ENCODE measurements at places on chromosomes 4 and X. TPM values are rescaled to one million over a fixed set of nuclear protein-coding genes. Genes with fewer than 3 reads are reported as not detected.

DNA sequence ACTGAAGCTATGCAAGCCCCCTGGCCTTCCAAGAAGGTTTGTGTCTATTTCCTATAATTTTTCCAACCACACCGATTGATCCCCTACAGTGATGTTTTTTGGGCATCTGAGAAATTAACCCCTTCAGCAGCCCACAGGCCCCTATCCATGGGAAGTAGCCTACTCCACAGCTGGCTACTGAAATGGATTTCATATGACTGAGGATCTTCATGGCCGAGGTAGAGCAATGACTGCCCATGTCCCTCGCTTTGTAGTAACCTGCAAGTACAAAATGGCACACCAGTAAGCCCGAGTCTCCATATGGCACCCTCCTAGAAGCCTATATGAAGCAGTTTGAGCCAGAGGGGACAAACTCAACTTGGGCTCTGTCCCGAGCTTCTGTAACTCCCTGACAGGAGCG is 36.8 kb downstream of the MAP9 start:
- H3K36me3 ChIP-seq, result no peaks in the 10 kb centered on the region
- H3K27ac ChIP-seq, result no peak overlapping the region
- H3K4me1 ChIP-seq, result no peaks in the 10 kb centered on the region
- H3K27me3 ChIP-seq, result no peaks in the 10 kb centered on the region

C4orf50 gene
- not detected for total RNA-seq

DNA sequence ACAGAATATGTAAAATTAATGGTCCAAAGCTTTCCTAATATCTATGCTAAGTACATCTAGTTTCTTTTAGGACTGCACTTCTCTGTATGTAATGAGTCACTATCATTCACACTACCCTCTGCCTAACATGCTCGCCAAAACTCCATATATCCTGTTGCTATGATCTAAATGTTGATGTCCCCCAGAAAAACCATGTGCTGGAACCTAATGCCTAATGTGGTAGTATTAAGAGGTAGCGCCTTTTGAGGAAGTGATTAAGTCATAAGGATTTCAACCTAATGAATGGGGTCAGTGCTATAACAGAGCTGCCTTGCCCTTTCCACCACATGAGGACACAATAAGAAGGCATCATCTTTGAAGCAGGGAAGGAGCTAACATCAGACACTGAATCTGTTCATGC is 34.9 kb upstream of the NFKB1 start:
- no peak for DNase-seq
- H3K4me3 ChIP-seq, result no peak overlapping the region
- no peaks in the 10 kb centered on the region for H3K36me3 ChIP-seq

DNA sequence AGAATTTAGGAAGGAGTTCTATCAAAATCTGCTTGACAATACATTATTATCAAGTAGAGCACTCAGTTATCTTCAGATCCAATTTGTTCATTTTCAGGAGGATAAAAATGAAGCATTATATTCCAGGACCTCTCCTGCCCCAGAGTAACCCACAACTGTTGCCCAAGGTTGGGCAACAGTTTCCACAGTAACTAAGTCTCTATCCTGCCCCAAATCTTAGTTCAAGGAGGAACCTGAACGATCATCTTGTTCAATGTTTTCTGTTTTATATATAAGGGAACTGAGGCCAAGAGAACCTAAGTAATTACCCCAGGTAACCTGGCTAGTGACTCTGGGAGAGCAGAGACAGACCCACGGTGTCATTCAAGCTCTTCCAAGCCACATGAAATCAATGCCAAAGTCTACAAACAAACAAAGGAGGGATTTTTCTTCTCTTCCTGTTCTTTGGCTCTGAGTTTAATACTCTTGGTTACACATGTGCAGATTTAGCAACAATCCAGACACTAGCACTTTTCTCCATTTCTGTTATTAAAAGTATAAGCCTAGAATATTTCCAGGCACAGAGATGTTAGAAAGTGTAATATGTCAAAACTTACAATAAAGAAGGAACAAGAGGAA is 105.6 kb downstream of the C4orf51 start:
- DNase-seq, result no peak
- H3K27me3 ChIP-seq, result no peaks in the 10 kb centered on the region
- no peaks in the 10 kb centered on the region for H3K36me3 ChIP-seq
- no peak overlapping the region for H3K4me3 ChIP-seq
- no peaks in the 10 kb centered on the region for H3K4me1 ChIP-seq

GRCh38 chr4:152294765-152295164 is 241.1 kb downstream of the FBXW7 start:
- H3K4me1 ChIP-seq, result peaks cover 12% of the 10 kb centered on the region
- H3K36me3 ChIP-seq, result no peaks in the 10 kb centered on the region
- no peak overlapping the region for H3K27ac ChIP-seq
- no peak for DNase-seq
- no peak overlapping the region for H3K4me3 ChIP-seq

PDLIM5 gene
- 99.2 TPM for total RNA-seq

BTK gene
- total RNA-seq, result 6.8 TPM

DNA sequence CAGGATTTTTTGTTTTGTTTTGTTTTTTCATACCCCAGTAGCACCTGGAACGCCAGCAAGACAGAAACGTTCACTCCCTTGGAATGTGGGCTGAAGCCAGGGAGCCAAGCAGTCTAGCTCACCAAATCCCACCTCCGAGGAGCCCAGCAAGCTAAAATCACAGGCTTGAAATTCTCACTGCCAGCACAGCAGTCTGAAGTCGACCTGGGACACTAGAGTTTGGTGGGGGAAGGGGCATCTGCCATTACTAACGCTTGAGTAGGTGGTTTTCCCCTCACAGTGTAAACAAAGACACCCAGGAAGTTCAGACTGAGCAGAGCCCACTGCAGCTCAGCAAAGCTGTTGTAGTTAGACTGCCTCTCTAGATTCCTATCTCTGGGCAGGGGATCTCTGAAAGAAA is 99.6 kb upstream of the FGF16 start:
- no peaks in the 10 kb centered on the region for H3K4me1 ChIP-seq
- H3K27me3 ChIP-seq, result no peaks in the 10 kb centered on the region
- no peak for DNase-seq
- H3K36me3 ChIP-seq, result no peaks in the 10 kb centered on the region
- no peak overlapping the region for H3K27ac ChIP-seq

DNA sequence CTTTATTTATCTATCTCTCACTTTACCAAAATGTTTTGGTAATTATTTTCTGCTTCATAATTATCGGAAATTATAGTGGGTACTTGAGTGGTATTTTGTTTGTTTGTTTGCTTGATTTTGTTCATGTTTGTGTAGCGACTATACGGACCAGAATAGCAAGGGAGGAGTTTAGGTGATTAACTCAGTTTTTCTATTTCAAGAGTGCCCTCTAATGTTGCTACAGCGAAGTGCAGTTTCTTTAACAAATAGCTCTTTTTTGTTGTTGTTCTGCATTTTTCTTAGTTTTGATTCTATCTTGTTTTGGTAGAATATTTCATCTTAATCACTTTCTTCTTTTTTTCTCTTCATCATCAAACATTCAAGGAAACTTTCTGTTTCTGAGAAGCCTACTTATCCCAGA is 40.8 kb upstream of the QRFPR start:
- DNase-seq, result no peak
- H3K36me3 ChIP-seq, result no peaks in the 10 kb centered on the region
- H3K4me3 ChIP-seq, result no peak overlapping the region
- no peaks in the 10 kb centered on the region for H3K27me3 ChIP-seq
- H3K4me1 ChIP-seq, result no peaks in the 10 kb centered on the region

GRCh38 chr4:99215521-99215920 is 3.5 kb downstream of the ADH6 start:
- H3K4me1 ChIP-seq, result no peaks in the 10 kb centered on the region
- H3K4me3 ChIP-seq, result no peak overlapping the region
- no peak for DNase-seq
- no peaks in the 10 kb centered on the region for H3K36me3 ChIP-seq

- no peaks in the 10 kb centered on the region for H3K27me3 ChIP-seq
- H3K4me3 ChIP-seq, result no peak overlapping the region
- no peaks in the 10 kb centered on the region for H3K4me1 ChIP-seq
- no peak for DNase-seq
- no peaks in the 10 kb centered on the region for H3K36me3 ChIP-seq
- H3K27ac ChIP-seq, result no peak overlapping the region
Observed at GRCh38 chrX:95760356-95760755, 924.3 kb upstream of the DIAPH2 start.

DNA sequence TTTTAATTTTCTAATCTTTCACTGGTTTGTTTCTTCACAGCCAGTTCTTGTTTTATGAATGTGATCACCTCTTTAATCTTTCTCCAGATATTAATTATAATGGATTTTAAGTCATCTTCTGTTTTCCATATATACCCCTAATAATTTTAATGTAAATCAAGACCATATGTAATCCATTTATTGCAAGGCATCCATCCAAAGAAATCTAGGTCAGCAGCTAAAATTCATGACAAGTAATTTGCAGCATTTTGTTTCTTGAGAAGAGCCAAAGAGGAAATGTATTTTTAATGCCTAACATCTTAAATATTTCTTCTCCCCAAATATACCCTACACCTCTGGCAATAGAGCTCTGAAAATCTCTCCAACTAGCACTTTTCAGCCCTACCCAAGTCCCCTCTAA is 81.1 kb downstream of the SUPT20HL2 start:
- H3K4me3 ChIP-seq, result no peak overlapping the region
- no peak overlapping the region for H3K27ac ChIP-seq
- H3K4me1 ChIP-seq, result no peaks in the 10 kb centered on the region
- DNase-seq, result no peak

FAM47E gene
- 0.30 TPM for total RNA-seq

DUSP21 gene
- not detected for total RNA-seq

GRCh38 chr4:175215657-175216056 is 297.5 kb downstream of the ADAM29 start:
- no peaks in the 10 kb centered on the region for H3K36me3 ChIP-seq
- H3K4me1 ChIP-seq, result no peaks in the 10 kb centered on the region

GRCh38 chr4:57633212-57633859 is 523.2 kb upstream of the IGFBP7 start:
- no peak for DNase-seq
- H3K4me1 ChIP-seq, result no peaks in the 10 kb centered on the region
- no peak overlapping the region for H3K4me3 ChIP-seq
- no peaks in the 10 kb centered on the region for H3K27me3 ChIP-seq
- no peak overlapping the region for H3K27ac ChIP-seq
- no peaks in the 10 kb centered on the region for H3K36me3 ChIP-seq

DNA sequence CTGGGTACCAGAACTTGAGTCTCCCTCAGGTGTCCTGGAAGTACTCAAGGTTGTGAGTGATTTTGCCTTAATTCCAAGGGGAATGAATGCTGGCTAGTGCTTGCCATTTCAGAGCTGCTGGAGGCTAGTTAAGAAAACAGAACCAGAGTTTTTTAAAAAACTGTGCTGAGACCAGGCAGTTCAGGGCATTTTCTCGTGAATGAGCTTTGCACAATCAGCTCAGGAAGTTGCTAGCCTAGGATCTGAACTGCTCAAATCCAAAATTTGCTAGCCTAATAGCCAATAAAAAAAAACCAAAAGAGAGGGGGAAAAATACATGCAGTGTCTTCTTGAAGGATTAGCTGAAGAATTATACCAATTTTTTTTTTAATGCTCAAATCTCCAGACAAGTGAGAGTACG is 292.7 kb downstream of the FBXW7 start:
- H3K27ac ChIP-seq, result peak overlapping the region; percentile 33
- H3K36me3 ChIP-seq, result no peaks in the 10 kb centered on the region
- no peak for DNase-seq
- H3K27me3 ChIP-seq, result no peaks in the 10 kb centered on the region

GRCh38 chrX:11193035-11193469 is 81.9 kb downstream of the HCCS start:
- no peak overlapping the region for H3K4me3 ChIP-seq
- no peaks in the 10 kb centered on the region for H3K36me3 ChIP-seq
- H3K27me3 ChIP-seq, result no peaks in the 10 kb centered on the region
- peaks cover 9% of the 10 kb centered on the region for H3K4me1 ChIP-seq
- H3K27ac ChIP-seq, result no peak overlapping the region
- DNase-seq, result no peak

CENPVL3 gene
- not detected for total RNA-seq

- H3K27ac ChIP-seq, result no peak overlapping the region
- H3K4me3 ChIP-seq, result no peak overlapping the region
- H3K4me1 ChIP-seq, result no peaks in the 10 kb centered on the region
- H3K36me3 ChIP-seq, result no peaks in the 10 kb centered on the region
- no peaks in the 10 kb centered on the region for H3K27me3 ChIP-seq
Observed at GRCh38 chrX:125101971-125102755, 217.5 kb upstream of the TEX13C start.

UGT2A1 gene
- total RNA-seq, result 1.6 TPM

DNA sequence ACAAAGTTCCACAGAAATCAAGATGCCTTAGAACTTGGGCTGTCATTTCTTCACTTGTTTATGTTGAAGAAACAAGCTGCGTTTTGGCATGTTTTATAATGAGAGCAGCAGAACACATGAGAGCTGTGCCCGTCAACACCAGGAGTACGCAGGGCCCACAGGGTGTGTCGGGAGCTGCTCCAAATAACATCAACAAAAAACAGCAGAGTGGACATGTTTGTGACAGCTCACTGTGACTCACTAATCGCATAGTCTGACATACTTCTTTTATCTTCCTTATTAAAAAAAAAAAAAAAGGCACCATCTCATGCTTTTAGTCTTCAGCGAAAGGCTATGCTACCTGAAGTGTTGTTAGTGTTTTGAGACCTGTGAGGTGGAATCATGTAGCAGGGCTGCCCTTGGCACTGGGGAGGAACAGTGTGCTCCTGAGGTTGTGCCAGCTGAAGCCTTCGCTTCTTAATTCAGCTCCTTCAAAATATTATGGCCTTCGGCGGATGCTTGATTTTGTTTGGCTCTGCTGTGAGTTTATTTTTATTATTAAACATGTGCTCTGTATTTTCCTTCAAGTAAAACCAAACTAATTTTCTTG is 32.8 kb downstream of the FHDC1 start:
- no peak overlapping the region for H3K4me3 ChIP-seq
- H3K36me3 ChIP-seq, result peaks cover 12% of the 10 kb centered on the region
- H3K4me1 ChIP-seq, result peaks cover 40% of the 10 kb centered on the region

DNA sequence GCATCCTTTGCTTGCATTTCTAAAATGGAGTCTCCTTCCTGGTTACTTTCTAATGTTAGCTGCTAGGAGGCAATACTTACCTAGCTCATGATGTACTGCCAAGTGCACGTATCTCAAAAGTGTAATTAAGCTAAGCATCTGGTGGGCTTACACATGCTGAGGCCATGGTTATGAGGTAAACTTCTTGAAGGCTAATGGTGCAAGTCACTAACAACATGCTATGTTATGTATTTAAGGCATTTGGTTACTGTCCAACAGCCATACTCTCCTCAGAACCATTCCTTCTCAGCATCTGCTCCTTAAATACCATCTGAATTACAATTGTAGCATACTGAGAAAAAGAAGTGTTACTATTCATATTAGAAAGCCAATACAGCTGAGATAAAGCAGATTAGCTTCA is 318.6 kb upstream of the BMP3 start:
- H3K36me3 ChIP-seq, result no peaks in the 10 kb centered on the region
- peaks cover 8% of the 10 kb centered on the region for H3K4me1 ChIP-seq

SLC10A4 gene
- not detected for total RNA-seq

GRCh38 chrX:132636080-132636479 is 147.2 kb upstream of the MBNL3 start:
- H3K27ac ChIP-seq, result no peak overlapping the region
- H3K27me3 ChIP-seq, result no peaks in the 10 kb centered on the region
- no peaks in the 10 kb centered on the region for H3K36me3 ChIP-seq
- no peak for DNase-seq
- H3K4me3 ChIP-seq, result no peak overlapping the region
- no peaks in the 10 kb centered on the region for H3K4me1 ChIP-seq

All from suprapubic skin (tissue), 4 donors.